ENCODE measurements at places on chromosomes 16 and 17.
A peak's percentile ranks its signal among the peaks of the same experiment; 100 is the strongest.

DNA sequence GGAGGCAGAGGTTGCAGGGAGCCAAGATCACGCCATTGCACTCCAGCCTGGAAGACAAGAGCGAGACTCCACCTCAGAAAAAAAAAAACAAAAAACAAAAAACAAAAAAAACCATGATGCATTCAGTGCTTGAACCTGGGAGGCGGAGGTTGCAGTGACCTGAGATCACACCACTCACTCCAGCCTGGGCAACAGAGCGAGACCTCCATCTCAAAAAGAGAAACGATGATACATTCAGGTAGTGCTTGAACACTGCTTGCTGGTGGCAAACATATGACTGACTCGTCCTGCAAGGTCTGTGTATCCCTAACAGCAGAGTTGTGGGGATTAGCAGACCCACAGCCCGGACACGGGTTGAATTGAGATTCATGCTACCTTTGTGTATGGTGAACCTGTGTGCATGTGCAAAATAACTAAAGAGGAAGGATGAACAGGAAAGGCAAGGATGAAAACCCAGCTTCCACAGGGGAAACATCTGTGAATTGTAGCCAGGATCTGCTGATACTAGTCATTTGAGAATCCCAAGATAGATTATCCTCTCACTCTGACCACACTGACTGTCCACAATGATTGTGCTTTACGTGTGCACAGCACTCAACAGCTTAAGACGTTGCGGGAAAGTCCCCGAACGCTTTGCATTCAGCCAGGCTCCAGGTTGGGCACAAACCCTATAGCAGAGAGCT, 52.4 kb upstream of the MRPS23 start:
- no peak for DNase-seq

GRCh38 chr17:17377071-17377967, 74.1 kb downstream of the NT5M start:
- DNase-seq: no peak

GRCh38 chr16:13021996-13022395, 120.6 kb downstream of the SHISA9 start:
- DNase-seq: no peak

- DNase-seq: no peak
Measured at GRCh38 chr17:45227101-45227925, 5.6 kb downstream of the FMNL1 start.

DNA sequence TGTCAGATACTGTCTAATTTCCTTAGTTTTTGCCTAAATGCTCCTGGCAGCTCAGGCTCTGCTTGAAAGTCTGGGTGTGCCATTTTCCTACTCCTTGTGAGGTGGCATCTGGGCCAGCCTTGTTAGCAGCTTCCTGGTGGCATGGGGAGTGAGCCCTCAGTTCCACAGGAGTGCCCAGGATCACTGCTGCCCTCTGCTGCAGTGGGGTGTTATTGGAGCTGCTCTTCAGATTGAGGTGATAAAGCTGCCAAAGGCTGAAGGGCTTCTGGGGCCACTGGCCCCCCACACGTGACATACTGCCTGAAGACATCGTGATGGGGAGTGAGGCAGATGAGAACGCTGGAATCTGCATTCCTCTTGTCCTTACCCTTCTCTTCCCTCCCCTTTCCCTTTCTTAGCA, 27.4 kb downstream of the CEP95 start:
- DNase-seq: peak; percentile 12

DNA sequence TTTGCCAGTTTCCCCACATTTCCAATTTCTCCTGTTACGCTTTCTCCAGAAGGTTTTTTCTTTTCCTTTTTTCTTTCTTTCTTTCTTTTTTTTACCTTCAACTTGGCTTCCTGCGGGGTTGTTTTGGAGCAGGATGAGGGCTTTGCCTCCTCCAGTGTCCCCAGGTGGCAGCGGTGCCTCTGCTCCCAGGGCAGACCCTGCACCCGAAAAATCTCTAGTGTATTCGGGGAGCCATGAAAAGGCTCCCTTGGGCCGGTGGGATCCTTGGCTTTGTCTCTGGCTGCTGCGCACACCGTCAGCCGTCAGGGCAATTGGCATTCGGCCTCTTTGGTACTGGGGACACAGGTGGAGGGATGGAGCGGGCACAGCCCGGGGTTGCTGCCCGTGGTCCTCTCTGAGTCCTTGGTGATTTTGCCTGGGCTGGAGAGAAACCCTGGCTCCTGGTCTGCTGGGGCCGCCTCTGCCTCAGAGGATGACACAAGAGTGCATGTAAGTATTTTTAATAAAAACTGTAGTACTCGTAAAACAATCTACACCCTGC, 846 bp downstream of the ITGB3 start:
- no peak for DNase-seq

GRCh38 chr17:57605675-57606105, 139.4 kb downstream of the CCDC182 start:
- no peak for DNase-seq

DNA sequence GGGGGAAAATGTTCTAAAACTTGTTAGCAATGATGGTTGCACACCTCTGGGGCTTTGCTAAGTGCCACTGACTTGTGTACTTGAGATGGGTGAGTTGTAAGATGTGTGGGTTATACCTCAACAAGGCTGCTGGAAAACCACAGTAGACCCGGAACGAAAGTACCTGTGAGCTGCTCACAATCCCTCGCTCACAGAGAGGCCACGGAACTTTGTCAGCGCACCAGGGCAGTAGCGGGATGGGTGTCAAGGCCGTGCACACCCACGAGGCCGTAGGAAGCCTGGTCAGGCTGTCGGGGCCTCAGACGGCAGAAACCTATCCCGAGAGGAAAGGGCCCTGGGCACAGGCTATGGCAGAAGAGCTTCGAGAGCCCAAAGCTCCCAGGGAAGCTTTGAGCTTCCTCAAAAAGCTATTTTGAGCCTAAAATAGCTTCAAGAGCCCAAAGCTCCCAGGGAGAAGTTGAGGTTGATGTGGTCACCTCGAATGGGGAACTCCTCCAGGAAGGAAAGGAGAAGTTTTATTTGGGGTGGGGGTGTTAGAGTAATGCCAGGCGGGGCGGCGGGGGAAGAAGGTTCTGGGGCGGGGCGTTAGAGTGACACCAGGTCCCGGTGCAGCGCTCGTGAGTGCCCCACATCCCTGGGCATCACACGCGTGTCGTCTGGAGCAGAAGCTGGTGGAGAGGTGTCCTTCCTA, 19.0 kb downstream of the CBFA2T3 start:
- DNase-seq: peak; percentile 17

GRCh38 chr16:30470170-30470512, 2.4 kb upstream of the ITGAL start:
- DNase-seq: no peak

- DNase-seq: no peak
Measured at GRCh38 chr17:48460052-48460451, 30.0 kb upstream of the SKAP1 start.

DNA sequence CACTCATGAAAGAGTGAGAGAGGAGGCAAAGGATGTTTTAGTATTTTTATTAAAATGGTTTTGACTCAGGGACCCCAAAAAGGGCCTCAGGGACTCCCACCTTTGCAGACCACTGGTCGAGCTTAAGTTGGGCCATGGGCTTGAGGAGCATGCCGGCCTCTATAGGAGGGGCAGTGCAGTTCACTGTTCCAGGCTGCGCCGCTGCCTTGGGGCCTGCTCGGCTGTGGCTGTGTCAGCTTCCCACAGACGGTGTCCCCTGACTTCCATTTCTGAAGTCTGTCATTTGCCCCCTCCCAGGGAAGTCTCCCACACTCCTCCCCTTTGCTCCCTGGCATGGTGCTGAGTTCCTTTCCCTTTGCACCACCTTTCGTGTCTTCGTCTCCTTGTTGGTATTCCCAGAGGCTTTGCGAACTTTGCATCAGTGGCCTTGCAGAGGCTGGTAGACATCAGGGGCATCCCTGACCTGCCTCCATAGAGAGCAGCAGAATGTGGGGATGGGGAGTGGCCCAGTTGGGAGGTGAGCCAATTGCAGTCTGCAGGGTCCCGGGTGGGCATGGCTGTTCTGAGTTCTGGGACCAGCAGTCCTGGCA, 17.1 kb downstream of the MPRIP start:
- DNase-seq: no peak

DNA sequence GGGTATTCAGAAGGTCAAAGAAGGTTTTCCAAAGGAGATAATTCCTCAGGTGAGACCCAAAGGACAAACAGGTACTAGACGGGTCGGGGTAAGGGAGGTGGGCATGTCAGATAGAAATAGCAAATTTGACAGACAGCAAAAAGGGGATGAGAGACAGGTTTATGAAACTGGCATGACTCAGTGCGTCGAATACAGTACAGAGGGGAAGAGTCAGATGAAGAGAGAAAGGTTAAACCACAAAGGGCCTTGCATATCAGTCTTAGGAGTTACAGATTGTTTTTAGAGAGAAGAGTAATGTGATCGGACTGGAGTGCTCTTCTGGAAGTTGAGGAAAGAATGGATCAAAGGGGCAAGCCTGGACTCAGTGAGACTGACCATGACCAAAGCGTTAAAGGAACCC, 88.4 kb downstream of the ZZEF1 start:
- no peak for DNase-seq

- DNase-seq: no peak
Measured at GRCh38 chr16:66020046-66020445, 346.4 kb upstream of the CDH5 start.

DNA sequence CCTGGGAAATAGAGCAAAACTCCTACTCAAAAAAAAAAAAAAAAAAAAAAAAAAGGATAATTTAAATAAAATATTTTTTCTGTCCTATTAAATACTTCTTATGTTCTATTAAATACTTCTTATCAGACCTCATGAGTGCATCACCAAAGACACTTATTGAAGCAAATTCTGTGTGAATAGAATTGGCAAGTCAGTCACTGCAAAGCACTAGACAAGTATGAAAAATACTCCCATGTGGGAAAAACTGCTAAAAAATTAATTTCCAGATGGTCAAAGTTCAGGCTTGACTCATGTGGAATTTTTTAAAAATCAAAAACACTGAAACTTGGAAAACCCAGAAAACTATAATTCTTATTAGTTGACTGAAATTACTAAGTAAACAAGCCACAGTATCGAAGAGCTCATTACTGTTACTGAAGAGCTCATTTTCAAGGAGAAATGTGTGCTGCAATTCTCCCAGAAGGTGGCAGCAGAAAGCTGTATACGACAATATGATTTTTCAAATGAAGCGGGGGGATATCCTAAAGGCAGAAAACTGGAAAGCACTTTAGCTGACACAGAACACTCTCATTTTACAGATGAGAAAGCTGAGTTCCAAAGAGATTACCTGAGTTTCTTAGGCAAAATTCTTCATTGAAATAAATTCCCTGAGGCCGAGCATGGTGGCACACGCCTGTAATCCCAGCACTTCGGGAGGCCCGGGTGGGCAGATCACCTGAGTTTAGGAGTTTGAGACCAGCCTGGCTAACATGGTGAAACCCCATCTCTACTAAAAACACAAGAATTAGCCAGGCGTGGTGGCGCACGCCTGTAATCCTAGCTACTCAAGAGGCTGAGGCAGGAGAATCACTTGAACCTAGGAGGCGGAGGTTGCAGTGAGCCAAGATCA, 15.9 kb upstream of the FBXO47 start:
- DNase-seq: no peak

- peak; percentile 94 for DNase-seq
Measured at GRCh38 chr17:47949197-47949759, 7.9 kb downstream of the PNPO start.

DNA sequence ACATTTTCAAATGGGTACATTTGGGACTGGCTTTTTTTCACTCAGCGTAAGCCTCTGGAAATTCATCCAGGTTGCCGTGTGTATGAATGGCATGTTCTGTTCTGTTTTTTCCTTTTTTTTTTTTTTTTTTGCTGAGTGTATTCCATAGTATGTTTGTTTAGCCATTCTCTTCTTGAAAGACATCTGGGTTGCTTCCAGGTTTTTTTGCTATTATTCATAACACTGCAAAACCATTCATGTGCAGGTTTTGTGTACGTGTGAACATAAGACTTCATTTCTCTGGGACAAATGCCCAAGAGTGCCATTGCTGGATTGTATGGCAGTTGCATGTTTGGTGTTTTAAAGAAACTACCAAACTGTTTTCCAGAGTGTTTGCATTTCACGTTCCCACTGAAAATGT, 335.9 kb upstream of the TNRC6C start:
- no peak for DNase-seq

DNA sequence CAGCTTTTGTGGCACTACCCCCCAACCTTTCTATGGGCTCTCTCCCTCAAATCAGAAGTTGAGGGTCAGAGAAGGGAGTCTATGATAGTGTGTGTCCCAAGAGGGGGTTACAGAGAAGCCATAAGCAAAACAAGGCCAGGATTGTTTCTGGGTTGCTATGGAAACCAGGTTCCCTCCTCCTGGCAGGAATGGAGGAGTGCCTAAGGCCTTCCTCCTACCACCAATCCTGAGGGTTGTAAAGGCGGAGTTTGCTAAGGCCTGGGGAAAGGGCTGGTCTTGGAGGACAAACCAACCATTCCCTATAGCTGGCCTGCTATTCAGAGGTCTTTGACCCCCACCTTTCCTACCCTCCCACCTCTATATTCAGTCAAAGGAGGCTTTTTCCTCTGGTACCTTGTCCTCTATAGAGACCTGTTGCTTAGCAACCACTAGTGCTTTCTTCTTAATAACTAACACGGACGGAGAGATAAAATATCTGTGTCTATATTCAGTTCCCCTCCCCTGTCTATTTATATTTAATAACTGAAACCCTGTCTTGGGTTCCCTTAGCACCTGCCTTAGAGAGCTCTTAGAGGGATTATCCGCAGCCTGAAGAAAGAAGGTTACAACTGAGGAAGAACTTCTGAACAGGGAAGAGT, 43.4 kb downstream of the NEUROD2 start:
- no peak for DNase-seq

DNA sequence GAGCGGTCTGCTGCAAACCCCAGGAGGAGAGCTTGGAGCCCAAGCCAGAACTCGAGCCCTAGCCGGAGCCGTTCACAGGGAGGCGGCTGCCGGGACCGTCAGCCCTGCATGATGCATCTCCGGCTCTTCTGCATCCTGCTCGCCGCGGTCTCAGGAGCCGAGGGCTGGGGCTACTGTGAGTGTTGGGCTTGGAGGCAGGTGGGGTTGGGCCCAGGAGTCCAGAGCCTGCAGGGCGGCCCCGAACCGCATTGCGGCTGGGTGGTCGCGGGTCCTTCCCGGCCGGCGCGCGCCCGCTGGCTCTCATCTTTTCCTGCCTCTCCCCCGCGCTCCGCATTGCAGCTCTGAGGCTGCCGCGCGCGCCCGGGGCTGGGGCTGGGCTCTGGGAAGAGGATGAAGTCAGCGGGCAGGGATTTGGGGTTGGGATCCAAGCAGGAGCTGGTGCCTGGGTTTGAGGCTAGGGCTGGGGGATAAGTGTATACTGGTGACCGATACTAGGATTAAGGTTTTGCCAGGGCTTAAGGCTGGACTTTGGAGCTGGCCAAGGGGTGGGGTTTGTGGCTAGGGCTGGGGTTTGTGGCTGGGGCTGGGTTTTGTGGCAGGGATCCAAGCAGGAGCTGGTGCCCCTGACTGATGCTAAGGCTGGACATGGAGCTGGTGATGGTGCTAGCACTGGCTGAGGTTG, 532 bp downstream of the CNTNAP1 start:
- peak; percentile 62 for DNase-seq

GRCh38 chr16:11182411-11182810, 73.6 kb downstream of the SOCS1 start:
- DNase-seq: no peak

- DNase-seq: no peak
Measured at GRCh38 chr17:79497777-79498348, 113.0 kb downstream of the RBFOX3 start.

- DNase-seq: no peak
Measured at GRCh38 chr17:44900894-44901293, 1.6 kb upstream of the EFTUD2 start.

All from left colon (tissue), 2 donors.